ENCODE measurements at places on chromosomes 6 and 20.

- no peak for DNase-seq
These were observed 64.0 kb downstream of the BFSP1 start for GRCh38 chr20:17467120-17467655.

GRCh38 chr6:40417031-40417430, 170.1 kb downstream of the LRFN2 start:
- no peak for DNase-seq

GRCh38 chr6:10595731-10596664, 74.8 kb downstream of the GCNT2 start:
- no peak for DNase-seq

DNA sequence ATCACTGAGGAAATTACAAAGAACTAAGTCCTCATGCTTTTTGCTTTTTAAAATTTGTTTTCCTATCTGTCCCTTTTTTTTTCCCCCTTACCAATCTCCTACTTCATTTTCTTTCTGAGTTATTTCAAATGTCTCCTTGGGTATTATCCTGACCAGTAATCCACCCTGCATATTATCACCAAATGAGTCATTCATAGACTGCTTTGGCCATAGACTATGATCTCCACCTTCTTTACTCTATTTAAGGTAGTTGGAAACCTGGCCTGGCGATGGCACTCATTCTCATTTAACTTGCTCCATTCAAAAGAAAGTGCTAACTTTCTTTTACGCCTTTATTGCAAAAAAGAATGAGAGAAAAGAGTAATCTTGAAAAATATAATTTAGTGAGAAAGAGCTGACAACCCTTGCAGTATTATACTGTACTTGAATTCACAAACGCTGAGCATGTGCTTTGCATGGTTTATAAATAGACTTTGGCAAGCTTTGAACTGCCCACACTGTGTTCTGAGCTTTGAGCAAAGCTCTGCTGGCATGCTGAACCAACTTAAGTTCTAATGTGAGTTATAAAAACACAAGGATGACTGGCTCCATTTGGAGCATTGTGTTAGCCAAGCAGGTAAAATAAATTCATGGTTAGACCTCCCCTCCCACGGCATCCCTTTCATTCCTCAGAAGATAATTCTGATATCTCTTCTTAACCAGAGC, 198.9 kb downstream of the NKAIN2 start:
- no peak for DNase-seq

DNA sequence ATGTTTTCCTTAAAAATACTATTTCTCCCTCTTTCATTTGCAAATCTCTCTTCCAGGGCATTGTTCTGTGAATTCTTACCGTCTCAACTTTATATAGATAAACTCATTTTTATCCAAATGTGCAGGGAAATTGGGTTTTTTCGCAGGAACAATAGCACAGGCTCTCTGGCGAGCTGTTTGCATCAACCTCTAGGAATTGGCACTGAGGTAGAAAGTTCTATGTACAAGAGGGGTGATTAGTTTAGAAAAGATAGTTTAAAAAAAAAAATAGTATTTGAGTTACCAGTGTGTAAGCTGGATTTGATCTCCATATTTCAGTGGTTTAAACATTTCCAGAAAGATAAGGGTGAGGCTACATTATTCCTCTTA, 129.7 kb upstream of the BTN3A2 start:
- DNase-seq, result no peak

- no peak for DNase-seq
These were observed 70.5 kb downstream of the NPEPL1 start for GRCh38 chr20:58763076-58763475.

- DNase-seq, result no peak
These were observed 2.1 kb upstream of the VSX1 start for GRCh38 chr20:25083773-25084625.

DNA sequence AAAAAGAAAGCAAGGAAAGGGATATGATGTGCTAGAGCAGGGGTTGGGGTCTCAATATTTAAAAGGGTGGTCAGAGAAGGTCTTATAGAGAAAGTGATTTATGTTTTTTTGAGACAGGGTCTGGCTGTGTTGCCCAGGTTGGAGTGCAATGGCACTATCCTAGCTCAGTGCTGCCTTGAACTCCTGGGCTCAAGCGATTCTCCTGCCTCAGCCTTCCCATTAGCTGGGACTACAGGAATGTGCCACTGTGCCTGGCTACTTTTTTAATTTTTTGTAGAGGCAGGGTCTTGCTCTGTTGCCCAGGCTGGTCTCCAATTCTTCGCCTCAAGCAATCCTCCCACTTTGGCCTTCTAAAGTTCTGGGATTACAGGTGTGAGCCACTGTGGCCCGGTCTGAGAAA, 433.3 kb downstream of the CDC5L start:
- no peak for DNase-seq

DNA sequence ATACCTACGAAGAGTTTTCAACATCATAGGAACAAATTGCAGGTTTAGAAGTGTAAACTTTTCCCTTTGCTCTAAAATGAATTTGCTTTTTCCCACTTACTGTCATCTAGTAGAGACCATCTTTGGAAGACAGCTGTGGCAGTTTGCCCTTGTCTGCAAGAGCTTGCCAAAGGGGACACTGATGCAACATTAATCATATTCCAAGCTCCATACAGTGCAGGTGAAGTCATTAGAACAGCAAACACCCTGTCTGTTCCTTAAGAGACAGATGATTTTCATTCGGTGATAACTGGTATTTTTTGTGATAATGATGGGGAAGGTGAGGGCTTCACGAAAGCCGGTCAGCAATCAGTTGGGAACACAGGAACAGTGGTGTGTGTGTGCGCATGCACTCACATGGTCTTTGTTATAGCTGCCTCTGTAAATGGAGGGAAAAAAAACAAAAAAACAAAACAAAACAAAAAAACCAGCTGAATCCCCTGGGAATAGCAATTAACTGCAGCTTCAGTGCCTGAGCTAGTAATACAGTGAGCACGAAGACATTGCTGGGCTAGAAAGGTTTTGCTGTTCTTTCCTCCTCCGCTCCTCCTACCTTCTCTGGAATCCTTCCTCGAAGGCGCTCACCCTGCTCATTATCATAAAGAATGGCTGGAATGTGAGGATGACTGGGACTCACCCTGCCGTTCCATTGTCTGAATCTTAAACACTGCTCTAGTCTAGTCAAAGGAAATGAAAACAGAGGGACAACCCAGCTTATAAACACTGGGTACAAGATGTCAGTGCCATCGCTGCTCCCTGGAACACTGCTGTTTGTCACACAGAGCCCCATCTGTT, 35.2 kb upstream of the KIF13A start:
- DNase-seq, result no peak

DNA sequence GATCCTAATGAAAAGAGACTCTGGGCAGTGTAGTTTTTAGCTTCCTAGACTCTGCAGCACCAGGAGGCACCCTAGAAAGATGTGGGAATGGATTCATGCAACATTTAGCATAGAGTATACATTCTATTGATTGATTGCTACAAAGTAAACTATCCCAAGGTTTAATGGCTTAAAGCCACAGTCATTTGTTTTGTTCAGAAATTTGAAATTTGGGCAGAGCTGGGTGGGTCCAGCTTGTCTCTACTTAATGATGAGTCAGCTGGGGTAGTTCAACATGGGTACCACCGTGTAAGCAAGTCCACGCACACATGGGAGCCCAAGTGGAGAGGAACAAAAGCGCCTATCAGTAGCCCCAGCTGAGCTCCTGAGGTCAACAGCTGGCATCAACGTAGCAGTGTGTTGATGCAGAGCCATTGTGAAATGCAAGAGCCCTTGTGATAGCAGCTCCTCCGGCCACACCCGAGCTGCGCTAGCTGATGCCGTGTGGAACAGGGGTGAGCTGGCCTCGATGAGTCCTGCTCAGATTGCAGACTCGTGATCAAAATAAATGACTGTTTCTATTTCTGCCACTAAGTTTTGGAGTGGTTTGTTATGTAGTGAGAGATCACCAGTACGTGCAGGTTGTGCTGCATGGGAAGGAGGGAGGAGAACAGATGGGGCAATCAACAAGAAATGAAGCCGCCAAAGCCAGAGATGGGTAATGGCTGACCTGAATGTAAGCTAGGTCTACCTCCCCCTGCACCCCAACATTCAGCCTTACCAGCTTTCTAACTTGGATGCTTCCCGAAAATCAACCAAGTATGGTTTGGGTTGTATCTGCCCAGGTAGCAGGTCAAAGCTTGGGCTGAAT, 45.7 kb upstream of the TRAF3IP2 start:
- no peak for DNase-seq

DNA sequence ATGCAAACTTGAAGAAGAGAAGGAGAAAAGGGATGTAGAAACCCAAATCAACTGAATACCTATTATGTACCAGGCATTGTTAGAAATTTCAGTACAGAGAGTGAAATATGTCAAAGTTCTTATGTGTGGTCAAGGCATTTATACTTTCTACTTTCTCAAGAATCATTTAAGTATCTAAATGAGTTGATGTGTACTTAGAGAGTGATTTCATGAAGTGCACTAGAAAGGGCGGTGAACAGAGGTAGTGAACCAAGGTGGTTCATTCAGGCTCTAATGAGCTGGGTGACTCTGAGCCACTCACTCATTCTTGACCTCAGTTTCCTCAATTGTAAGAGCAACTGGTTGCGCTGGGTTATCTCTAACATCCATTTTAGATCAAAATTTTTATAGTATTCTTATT, 3.3 kb downstream of the PDE7B start:
- no peak for DNase-seq

- DNase-seq, result no peak
These were observed 370.1 kb downstream of the BMP2 start for GRCh38 chr20:7137395-7138151.

- peak; percentile 83 for DNase-seq
These were observed at the start of gene CEBPB for GRCh38 chr20:50190251-50191064. Gene CEBPB (plus strand): TSS chr20:50190830. CDS start chr20:50191034, 204 bp downstream.

DNA sequence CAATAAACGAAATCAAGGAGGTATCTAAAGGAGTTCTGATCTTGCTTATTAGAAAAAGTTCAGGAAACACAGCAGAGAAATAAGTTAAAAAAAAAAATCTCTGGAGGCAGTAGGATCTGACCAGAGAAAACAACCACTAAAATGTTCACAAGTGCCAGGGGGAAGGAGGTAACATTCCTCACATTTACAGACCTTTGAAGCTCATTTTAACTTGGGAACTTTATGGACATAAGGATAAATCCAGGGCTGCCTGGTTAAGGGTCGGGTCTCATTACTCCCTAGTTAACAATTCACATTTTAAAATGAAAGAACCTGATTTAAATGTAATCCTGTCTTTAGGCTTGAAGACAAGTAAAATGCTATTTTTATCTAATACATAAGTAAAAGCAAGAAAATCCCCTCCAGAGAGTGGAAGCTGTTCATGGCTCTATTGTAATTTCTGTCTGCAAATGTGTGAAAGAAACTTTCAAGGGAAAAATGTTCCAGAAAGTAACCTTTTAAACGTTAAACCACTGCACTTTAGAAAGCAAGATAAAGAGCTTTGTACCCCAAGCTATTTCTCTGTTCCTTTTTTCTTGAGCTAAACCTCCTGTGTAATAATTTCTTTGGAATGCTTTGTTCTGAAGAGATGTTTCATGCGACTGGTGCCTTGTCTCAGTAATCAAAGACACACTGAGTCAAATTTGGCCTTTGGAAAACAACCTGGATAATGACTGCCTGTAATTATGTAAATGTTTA, 38.2 kb downstream of the MYLIP start:
- no peak for DNase-seq

GRCh38 chr20:58155148-58155925, 73.1 kb downstream of the ANKRD60 start:
- no peak for DNase-seq

- DNase-seq, result no peak
These were observed 16.1 kb upstream of the SIRPB2 start for GRCh38 chr20:1507276-1507675.

DNA sequence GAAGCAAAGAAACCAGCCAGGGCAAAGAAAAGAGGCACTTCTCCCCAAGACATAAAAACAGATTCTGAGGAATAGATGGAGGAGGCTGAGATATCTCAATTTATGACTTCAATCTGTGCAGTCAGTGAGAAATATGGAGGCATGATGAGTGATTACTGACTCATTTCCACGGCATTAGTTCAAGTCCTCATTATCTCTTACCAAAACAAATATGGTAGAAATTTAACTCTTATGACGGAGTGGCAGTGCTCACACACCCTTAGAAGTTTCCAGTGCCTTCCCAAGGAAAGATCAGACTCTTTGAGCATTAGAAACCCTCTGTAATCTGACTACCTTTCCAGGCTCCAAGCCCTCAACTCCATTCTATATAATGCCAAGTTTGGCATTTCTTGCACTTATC, 364.1 kb downstream of the ARHGAP18 start:
- no peak for DNase-seq

DNA sequence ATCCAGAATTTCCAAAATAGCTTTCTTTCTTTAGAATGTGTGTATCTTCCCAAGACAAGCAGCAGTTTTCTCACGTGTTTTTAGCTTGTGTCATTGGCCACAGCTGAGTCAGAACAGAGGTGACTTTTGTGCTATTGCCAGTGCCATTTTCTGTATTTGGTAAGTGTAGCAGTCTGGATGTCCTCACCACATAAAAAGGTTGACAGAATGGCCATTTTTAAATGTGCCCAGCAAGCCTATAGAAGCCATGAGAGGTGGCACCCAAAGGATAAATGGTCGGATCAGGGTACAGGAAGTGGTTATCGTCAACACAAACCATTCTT, 269.5 kb upstream of the HSF2 start:
- no peak for DNase-seq

DNA sequence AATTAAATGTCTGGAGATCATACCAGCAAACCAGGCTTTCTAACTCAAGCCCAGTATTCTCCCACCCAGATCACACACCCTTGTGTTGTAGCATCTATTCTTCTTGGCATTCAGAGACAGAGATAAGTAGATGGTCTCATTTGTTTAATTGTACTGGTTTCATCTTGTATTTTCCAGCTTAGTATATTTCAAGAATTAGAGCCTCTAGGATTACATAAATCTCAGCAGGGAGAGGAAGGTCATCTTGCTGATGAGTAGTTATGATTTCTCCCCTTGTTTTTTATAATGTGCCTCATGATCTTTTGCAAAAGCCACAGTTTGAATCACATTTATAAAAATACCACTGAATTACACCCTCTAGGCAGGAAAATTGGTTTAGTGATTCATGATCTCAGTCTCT, 106.6 kb upstream of the NRSN1 start:
- no peak for DNase-seq
